ENCODE measurements at places on chromosomes 2 and 18. TPM values are rescaled to one million over a fixed set of nuclear protein-coding genes. Genes with fewer than 3 reads are reported as not detected.

GRCh38 chr2:101369100-101369499 lies 18.2 kb downstream of the CREG2 start:
- DNase-seq: no peak

ERICH2 gene
- total RNA-seq: 0.94 TPM

DNA sequence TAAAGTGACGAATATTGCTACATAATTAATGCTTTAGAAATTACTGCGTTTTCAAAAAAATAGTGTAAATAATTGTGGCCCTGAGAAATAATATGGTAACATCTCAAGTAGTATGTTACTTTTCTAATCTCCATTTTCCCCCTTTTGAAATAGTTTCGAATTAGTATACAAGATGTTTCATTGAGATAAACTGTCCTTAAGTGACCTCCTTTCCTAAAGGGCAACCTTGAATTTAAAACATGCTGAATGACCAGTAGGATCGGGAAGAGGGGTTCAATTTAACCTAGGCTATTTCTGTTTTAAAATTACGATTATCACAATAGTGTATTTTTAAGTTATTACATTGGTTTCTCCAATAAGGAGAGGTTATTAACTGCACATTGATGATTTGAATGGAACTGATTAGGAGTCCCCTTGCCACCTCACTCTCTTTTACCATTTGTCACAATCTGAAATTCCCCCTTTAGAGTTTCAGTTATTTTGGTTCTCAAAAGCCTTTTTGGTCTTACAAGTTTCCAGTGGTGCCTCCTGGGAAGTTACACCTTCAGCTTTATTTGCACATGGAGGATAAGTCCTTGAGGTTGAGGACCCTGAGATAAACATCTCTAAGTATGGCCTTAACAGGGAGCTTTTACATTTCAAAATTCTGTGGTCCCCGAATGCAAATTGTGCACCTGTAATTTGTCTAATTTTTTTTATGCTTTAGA lies 2.3 kb downstream of the ACTR3 start:
- DNase-seq: no peak

KLHL30 gene
- total RNA-seq: 20.0 TPM

DNA sequence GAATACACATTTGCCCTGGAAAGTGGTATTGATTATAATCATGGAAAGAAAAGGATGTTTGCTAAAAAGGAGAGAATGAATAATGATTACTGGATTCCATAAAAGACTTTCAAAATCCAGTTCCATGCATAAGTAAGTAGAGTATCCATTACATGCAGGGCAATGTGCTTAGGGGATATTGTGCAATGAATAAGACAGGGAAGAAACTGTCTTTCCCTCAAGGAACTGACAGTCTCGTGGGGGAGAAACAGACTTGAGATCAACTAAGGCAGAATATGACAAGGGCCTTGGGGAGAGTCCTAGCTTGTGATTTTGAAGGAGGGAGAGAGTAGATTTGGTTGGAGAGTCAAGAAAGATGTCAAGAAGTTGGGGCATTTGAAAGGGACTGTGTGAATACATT lies 130.6 kb downstream of the SPP2 start:
- no peak for DNase-seq

EML6 gene
- total RNA-seq: 0.56 TPM

HNMT gene
- total RNA-seq: 12.7 TPM

GRCh38 chr2:88136817-88137216 lies 9.0 kb upstream of the FABP1 start:
- DNase-seq: no peak

- DNase-seq: no peak
Measured at GRCh38 chr2:19360266-19360965, 2.0 kb upstream of the OSR1 start.

COL4A4 gene
- 10.3 TPM for total RNA-seq

DNA sequence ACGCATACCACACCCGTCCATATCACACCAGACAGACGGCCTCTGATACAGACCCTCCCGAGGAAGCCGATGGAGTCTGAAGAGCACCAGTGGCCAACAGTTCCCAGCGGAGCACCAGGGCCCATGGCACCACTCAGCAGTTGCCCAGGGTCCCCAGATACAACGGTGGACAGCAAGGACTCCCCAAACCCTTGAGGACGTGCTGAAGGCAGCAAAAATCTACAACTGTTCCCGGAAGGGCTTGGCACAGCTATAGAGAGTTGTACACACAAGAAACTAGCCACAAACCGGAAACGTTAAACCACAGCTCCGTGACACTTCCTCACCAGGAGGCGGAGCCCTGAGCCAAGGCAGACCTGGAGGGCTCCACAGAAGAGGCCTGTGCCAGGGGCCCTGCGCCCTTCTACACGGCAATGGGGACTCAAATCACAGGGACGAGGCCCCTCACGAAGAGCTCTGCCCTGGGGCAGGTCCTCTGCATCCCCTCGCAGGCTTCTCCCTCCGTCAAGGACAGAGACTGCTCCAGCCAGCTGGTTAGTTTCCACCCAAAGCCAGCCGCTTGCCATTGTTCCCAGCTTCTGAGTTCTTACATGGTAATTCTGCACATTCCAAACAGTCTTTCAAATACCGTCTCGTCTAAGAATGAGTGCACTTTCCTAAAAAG lies 133.4 kb downstream of the HDAC4 start:
- DNase-seq: peak; percentile 84

DNA sequence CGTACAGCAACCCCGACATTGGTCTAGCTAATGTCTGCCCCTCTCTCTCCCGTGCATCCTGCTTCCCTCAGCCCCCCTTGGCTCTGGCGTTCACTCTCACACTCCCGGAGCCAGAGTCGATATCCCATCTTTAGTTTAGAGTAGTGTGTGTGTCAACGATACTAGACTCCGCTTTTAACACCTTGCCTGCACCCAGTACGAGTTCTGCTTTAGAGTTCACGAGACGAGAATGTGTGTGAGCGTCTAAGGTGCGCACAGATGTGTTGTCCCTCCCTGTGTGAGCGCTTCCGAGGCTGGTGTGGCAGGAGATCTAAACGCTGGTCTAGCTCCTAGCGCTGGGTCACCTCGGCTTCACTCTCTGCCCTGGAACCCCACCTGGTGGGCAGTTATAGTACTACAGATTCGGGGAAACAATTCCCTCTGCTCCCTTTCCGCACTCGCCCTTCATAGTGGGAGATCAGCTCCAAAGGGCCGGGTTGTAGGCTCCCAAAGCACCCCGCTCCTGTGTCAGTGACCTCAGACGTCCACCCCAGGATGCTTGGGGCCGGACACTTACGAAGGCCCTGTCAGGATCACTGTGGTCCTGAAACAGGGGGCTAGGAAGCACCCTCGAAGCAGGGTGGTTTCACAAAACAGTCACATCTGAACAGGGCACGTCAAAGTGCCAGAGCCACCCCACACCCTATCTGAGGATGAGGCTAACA lies 2.6 kb upstream of the CYP26B1 start:
- DNase-seq: peak; percentile 68

DNA sequence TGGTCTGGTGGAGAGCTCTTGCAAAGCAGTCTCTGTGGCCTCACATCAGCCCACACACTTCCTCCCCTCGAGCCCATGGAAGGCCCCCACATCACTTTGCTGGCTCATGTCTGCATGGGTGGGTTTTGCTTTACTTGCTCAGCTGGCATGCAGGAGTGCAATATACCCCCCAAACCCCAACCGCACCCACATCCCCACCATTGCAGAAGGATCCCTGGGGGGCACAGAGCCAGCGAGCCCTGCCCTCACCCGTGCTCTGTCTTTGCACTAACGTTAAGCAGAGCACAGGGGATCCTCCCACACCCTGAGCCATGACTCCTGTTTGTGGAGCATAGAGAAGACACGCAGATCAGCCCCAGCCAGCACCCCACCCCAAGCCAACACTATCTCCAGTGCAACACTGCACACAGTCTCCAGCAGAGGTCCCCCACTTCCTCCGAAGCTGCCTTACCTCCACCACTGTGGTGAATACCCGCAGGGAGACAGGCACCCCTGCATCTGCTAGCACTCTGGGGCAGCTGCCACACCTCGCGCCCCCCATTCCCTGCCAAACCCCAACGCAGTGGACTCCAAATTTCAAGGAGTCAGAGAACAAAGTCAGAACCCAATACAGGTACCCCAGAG lies 177.8 kb upstream of the RGPD4 start:
- no peak for DNase-seq

AQP4 gene
- 18.9 TPM for total RNA-seq

KLHL14 gene
- total RNA-seq: not detected

CDH19 gene
- total RNA-seq: 18.4 TPM

- DNase-seq: no peak
Measured at GRCh38 chr2:146312899-146313298, 1531.9 kb upstream of the ACVR2A start.

DNA sequence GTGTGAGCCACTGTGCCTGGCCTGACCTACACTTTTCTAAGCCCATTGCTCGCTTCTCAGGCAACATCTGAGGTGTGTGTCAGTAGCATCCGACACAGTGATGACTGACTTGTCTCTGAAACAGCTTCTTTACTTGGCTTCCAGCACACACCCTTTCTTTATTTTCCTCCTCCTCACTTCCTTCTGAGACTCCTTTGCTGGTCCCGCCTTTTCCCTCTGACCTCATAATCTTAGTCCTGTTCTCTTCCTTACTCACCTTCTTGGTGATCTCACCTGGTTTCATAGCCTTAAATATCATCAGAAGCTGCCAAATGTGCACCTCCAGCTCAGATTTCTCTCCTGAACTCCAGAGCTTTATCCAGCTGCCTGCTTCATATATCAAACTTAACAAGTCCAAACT lies 66.6 kb upstream of the PELI1 start:
- DNase-seq: no peak

GRCh38 chr2:223586261-223586660 lies 15.9 kb downstream of the SCG2 start:
- DNase-seq: no peak
